ENCODE measurements at places on chromosomes 11 and 22.

GRCh38 chr11:86210898-86211297, 33.7 kb upstream of the EED start:
- DNase-seq: no peak

- peak; percentile 11 for DNase-seq
These were observed 1.8 kb downstream of the TTC17 start for GRCh38 chr11:43360361-43361032.

DNA sequence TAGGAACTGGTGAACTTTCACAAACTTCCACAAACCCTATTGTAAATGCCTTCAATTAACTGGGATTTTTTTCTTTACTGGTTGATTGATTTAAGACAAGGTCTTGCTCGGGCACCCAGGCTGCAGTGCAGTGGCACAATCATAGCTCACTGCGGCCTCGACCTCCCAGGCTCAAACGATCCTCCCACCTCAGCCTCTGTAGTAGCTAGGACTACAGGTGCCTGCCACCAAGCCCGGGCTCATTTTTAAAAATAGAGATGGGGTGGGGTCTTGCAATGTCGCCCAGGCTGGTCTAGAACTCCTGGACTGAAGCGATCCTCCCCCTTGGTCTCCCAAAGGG, 35.7 kb upstream of the POLA2 start:
- DNase-seq: no peak

GRCh38 chr11:57502376-57502775, 13.1 kb downstream of the SLC43A1 start:
- no peak for DNase-seq

DNA sequence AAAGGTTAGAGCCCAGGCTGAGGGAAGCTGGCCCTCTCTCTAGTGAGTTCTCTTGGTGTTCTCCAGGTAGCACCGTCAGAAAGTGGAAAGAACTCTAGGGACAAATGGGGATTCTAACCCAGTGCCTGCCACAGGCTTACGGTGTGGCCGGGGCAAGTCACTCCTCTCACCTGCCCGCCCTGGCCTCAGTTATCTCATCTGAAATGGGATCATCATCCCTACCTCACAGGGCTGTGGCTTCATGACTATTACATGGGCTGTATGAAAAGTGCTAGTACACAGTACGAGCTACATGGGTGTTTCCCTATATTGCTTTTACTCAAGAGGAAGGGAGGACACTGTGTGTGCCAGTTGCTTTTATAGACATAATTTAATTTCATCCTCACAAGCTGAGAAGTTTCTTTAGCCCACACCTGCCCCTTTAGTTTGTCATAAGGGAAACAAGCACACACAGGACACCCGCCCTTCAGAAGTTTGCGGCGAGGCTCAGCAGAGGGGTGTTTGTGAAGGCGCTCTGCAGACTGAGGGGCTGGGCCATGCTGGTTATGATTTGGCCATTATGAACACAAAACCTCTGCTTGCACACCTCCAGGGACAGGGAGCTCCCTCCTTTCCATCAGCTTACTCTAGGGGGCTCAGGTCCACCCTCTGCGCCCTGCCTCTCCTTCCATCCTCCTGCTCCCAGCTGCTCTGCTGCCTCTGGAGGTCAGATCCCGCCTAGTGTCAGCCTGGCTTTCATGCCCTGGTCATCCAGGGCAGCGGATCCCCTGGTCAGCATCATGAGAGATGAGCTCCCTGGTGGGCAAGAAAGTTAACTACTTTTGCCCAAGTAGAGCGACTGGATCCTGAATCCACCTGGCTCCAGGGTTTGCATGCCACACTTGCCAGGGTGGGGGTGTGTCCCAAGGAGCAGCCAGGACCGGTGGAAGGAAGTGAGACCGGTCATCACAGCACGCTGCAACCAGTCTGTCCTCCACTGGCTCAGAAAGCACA, 1.2 kb downstream of the KLHL35 start:
- DNase-seq: no peak

DNA sequence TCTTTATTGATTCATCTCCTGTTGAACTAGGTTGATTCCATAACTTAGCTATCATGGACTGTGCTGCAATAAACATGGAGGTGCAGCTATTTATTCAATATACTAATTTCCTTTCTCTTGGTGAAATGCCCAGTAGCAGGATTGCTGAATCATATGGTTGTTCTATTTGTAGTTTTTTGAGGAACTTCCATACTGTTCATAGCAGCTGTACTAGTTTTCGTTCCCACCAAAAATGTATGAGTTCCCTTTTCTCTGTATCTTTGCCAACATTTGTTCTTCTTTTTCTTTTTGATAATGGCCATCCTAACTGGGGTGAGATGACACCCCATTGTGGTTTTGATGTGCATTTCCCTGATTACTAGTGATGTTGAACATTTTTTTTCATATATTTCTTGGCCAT, 87.2 kb upstream of the NAV2 start:
- peak; percentile 67 for DNase-seq

- peak; percentile 90 for DNase-seq
These were observed 19.7 kb upstream of the DNAJB13 start for GRCh38 chr11:73931039-73931645.

- DNase-seq: peak; percentile 66
These were observed 12.0 kb downstream of the BRSK2 start for GRCh38 chr11:1401656-1402221.

- peak; percentile 76 for DNase-seq
These were observed 525.5 kb downstream of the SOX6 start for GRCh38 chr11:15830741-15831428.

DNA sequence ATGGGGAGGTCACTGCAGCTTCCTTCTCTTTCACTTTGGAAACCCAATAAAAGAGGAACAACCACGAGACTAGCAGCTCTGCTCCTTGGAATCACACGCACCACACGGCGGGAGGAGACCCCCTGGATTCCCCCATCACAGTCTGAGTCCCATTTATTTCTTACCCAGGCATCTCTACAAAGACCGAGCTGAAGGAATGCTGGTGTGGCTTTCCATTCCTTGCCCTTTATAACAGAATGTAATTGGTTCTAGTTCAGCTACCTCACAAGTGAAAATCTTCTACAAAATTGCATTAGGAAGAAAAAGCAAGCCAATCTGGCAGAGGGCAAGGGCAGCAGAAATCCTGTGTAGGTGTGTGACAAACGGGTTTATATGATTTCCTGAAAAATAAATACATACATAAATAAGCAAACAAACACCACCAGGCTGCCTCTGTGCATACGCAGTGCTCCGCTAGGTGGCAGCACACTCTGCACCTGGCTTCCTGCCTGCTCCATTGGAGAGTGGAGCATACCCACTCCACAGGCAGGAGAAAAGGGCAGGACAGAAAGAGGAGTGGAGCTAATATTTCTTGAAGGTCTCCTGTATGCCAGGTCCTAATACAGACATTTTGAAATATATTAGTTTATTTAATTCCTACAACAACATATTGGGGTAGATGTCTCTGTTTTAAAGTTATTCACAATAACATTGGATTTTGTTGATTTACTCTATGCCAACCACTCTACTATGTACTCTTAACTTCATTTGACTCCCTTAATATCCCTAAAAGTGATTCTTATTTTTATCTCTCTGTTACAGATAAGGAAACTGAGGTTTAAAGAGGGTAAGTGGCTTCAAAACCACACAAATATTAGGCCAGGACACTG, 673.1 kb downstream of the KCNA4 start:
- peak; percentile 52 for DNase-seq

DNA sequence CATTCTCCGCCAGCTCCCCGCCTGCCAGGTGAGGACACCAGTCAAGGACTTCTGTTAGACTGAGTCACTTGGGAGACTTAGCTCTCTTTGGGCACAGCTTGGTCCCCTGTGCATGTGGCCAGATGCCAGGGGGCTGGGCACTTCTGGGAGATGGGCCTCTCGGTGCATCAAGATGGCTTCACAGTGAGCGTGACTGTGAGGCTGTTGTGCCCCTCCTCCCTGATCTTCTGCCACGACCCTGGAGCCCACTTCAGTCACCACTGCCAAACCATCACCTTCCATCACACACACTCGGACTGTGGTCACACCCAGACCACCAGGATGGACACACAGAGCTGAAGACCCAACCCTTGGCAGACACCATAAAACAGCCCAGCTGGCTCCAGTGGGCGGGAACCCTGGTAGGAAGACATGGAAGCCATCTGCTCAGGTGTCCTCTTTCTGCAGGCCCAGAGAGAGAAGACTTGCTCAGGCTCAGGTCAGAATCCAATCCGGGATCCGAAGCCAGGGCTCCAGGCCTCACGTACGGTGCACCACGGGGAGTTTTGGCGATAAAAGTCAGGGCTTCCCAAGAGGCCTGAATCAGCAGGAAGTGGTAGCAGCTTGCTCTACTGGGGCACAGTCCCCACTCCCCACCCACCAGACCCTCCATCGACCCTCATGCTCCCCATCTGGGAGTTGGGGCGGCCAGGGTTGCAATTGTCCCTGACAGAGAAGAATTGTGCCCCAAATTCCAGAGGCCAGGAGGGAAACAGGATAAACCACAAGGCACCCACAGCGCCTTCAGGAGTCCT, 29.8 kb upstream of the CD5 start:
- DNase-seq: no peak

DNA sequence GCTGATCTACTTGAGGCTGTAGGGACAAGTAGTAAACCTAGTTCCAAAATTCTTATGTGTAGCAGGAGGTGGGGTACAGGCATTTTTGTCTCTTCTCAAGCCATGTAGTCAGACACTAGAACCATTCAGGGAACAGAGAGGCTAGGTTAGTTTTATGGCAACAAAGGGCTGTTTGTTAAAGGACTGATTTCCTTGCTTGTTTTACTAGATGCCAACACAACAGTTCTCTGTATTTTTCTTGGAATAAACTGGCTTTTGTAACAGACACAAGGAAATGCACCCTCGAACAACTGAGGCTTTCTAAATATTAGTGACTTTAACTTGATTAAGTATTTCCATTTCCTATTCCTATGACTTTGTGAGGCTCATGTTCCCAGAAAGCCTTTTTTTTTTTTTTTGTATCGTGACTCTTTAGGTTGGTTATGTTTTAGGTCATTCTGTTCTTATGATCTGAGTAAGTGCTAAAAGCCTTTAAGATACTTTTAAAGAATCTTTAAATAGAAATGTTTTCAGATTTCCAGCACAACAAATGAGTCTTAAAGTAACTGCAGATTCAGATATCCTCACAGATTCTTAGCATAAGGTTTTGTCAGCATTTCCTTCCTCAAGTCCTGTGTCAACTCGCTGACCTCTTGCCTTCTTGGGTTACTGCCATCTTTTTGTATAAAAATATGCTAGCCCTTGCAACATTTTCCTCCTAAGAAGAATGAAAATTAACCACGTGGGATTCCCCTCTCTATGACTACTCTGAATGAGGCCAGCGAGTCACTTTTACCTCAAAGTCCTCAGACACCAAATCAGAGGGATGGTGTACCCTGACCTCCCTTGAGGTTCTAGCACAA, 92.5 kb downstream of the CCDC83 start:
- DNase-seq: peak; percentile 99

- no peak for DNase-seq
These were observed 46.0 kb downstream of the RPL27A start for GRCh38 chr11:8728563-8728962.

- no peak for DNase-seq
These were observed 24.7 kb upstream of the NAP1L4 start for GRCh38 chr11:3016861-3017260.

DNA sequence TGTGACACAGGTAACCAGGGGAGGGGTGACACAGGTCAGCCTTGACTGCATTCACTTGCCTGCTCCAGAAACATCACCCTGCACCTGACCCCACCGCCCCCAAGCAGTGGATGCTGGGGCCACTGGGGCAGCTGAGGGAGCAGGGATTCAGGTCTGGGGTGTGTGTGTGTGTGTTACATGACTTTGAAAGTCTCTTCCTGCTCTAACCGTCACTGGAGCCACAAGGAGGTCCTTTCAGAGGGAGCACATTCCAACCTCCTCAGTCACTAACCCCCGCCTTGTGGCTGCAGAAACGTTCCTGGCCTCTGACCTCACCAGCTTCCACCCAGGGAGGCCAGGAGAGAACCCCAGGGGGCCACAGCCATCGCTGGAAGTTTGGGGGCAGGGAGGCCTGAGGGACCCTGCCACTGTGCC, 2.9 kb upstream of the FOSL1 start:
- no peak for DNase-seq

- DNase-seq: no peak
These were observed 375.6 kb upstream of the C11orf87 start for GRCh38 chr11:109046284-109046992.

DNA sequence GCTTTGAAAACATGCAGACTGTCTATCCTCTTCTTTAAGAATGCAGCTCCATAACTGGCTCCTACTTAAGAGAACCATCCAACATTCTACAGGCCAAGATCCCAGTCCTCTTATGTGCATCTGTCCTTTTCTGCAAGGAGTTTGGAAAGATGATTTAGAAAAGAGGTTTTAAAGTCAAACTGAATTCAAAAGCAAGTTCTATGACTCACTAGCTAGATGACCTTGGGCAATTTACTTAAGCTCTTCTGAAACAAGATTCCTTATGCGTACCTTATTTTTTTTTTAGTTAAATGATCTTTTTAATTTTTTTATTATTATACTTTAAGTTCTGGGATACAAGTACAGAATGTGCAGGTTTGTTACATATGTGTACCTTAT, 29.2 kb downstream of the GUCY1A2 start:
- DNase-seq: no peak

GRCh38 chr11:66284526-66285078, 4.3 kb downstream of the YIF1A start:
- DNase-seq: no peak

GRCh38 chr11:118240999-118241763, 11.0 kb downstream of the MPZL3 start:
- peak; percentile 17 for DNase-seq

DNA sequence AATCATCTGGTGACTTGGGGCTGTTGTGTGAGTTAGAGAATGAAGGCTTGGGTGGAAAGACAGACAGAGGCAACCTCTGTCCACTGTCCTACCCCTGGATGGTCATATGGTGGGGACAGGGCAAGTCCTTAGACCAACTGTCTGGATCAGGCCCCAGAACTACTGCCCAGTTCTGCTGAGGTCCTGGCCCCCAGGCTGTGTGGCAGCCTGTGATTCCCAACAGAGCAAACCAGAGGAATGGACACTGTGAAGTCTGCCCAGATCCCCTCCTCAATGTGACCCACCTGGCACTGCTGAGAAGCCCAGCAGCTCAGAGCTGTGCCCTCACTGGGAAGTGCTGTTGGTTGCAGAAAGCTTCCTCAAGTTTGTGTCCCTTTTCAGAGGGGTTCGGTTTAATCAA, 69.0 kb downstream of the GGTLC2 start:
- DNase-seq: no peak

GRCh38 chr11:36447514-36447913, 62.6 kb downstream of the TRAF6 start:
- no peak for DNase-seq

GRCh38 chr22:16824716-16825687, at the start of gene XKR3:
Gene XKR3, minus strand, starts transcription at chr22:16825411. Its CDS starts 17,338 bp downstream, at chr22:16808073.
- peak; percentile 35 for DNase-seq

GRCh38 chr11:13942971-13943381, 19.5 kb upstream of the SPON1 start:
- no peak for DNase-seq

DNA sequence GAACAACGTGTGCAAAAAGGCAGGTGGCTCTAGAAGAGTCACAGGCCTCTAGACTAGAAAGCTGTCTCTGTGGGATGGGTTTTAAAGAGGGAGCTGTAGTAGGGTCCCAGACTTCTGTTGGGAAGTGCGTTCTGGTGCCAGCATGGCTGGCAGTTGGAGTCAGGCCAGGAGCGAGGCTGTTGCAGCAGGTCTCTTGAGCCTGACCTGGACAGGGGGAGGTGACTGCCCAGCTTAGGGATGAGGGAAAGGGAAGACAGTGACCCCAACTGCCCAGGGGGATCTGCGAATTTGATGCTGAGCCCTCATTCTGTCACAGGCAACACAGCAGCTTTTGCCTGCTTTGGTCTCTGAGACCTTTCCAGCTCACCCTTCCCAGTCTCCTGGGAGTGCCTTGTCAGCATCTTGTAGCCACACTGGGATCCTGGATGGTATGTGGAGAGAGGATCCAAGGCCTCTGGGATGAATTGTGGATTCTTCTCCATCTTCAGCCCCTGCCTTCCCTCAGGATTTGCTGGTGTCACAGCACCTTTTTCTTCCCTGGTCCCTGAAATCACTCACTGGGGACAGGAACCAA, 3.4 kb downstream of the TSKU start:
- DNase-seq: no peak
